ENCODE measurements at places on chromosomes 1 and 21. TPM values are rescaled to one million over a fixed set of nuclear protein-coding genes. Genes with fewer than 3 reads are reported as not detected.

The HUNK gene
- 0.19 TPM for total RNA-seq

The CNKSR1 gene
- total RNA-seq: 1.8 TPM

The CCDC185 gene
- total RNA-seq: not detected

The AGBL4 gene
- 1.4 TPM for total RNA-seq

Data from heart left ventricle (tissue), 16 donors.